Body of pancreas (tissue), 4 donors: ENCODE measurements at places on chromosomes 11 and 22. TPM values are rescaled to one million over a fixed set of nuclear protein-coding genes. Genes with fewer than 3 reads are reported as not detected.

Gene SLC37A2
- total RNA-seq, result 2.0 TPM

Gene SMTNL1
- not detected for total RNA-seq

Gene RAC2
- 4.3 TPM for total RNA-seq

Gene CCDC89
- total RNA-seq, result not detected

Gene OTOG
- not detected for total RNA-seq

Gene CNGA4
- not detected for total RNA-seq

Gene MAML2
- 9.9 TPM for total RNA-seq

Gene NAV2
- 26.4 TPM for total RNA-seq

Gene RIMBP3B
- not detected for total RNA-seq

Gene TPBGL
- total RNA-seq, result not detected

Gene OR51B2
- total RNA-seq, result 0.78 TPM

Gene CYP2R1
- total RNA-seq, result 7.6 TPM

Gene VPREB1
- total RNA-seq, result not detected

Gene GPR137
- 19.4 TPM for total RNA-seq

Gene FAM180B
- total RNA-seq, result not detected

Gene SOX10
- not detected for total RNA-seq

DNA sequence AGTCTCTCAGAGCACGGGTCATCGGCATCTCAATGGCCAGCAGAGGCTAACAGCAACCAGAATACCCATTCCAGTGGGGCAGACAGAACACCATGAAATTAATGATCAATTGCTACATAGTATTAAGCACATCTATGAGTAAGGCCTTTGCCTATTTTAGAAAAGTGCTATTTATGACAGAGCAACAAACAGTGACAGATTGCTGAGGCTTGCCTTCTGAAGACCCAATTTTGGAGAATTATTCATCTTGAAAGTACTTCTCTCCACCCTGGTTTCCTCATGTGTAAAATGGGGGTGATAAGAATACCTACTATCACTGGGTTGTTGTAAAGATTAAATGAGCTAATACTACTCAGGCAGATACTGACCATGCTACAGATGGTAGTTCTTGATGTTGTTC is 232.7 kb downstream of the TENM4 start:
- no peak for DNase-seq

- peak; percentile 2 for DNase-seq
Observed at GRCh38 chr11:3104961-3105790, 48.0 kb upstream of the CARS1 start.

- no peak for DNase-seq
Observed at GRCh38 chr11:104763930-104764709, 134.1 kb downstream of the CASP12 start.

GRCh38 chr11:110704210-110704864 is 7.9 kb downstream of the ARHGAP20 start:
- no peak for DNase-seq

DNA sequence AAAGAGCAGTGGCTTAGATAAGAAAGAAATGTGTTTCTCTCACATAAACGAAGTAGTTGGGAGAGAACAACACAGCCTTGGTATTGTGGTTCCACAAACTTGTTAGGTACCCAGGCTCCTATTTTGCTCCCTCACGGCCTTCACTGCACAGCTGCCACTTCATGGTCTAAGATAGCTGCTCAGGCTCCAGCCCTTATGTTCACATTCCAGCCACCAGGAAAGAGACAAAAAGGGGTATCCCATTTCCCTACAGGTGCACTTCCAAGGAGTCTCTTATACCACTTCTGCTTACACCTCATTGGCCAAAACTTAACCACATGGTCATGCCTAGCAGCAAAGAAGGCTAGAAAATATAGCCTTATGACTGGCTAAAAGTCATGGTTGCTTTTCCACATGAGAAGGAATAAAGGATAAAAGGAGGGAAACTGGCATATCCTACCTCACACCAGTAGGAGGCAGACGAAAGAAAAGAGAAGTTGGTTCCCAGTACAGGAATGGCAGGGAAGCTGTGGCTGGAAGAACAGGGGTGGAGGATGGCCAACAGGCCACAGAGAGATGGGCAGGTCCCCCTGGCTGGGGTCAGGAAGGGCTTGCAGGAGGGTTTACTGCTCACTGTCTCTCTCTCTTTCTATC is 5.4 kb upstream of the HDHD5 start:
- no peak for DNase-seq

- DNase-seq, result peak; percentile 58
Observed at GRCh38 chr11:45848654-45849081, 1.4 kb downstream of the CRY2 start.

GRCh38 chr11:64436000-64436399 is 77.0 kb downstream of the RPS6KA4 start:
- DNase-seq, result no peak

- no peak for DNase-seq
Observed at GRCh38 chr11:94732617-94733281, 35.4 kb upstream of the AMOTL1 start.

- DNase-seq, result no peak
Observed at GRCh38 chr11:115724666-115725065, 220.5 kb upstream of the CADM1 start.

DNA sequence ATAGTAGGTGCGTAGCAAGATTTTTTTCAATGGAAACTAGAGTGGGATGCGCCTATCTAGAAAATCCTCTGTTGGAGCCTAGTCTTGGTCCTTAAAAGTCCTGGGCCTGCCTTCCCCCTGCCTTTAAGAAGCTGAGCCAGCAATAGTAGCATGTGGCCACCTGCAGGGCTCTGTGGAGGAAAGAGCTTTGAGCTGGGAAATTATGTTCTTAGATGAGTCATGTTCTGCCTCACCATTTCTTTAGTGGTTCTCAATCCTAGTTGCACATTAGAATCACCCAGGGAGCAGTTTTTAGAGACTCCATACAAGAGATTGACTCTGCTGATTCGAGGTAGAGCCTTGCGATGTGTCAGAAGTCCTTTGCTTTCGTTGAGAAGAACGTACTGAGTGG is 133.5 kb downstream of the COMMD9 start:
- DNase-seq, result no peak

- no peak for DNase-seq
Observed at GRCh38 chr11:36340897-36341296, 44.8 kb downstream of the PRR5L start.

DNA sequence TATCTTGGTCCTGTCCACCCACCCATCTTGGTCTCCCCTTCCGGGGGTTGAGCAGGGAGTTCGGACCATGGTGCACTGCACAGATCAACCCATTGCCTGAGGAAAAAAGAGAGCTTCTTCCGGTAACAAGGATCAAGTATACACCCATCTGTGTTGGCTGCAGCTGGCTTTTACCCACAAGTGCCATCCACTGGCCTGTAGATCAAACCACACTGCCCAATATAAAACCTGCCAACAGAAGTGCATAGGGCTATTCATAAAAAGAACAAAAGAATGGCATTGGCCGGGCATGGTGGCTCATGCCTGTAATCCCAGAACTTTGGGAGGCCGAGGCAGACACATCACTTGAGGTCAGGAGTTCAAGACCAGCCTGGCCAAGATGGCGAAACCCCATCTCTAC is 94.5 kb downstream of the ZC3H12C start:
- DNase-seq, result no peak

DNA sequence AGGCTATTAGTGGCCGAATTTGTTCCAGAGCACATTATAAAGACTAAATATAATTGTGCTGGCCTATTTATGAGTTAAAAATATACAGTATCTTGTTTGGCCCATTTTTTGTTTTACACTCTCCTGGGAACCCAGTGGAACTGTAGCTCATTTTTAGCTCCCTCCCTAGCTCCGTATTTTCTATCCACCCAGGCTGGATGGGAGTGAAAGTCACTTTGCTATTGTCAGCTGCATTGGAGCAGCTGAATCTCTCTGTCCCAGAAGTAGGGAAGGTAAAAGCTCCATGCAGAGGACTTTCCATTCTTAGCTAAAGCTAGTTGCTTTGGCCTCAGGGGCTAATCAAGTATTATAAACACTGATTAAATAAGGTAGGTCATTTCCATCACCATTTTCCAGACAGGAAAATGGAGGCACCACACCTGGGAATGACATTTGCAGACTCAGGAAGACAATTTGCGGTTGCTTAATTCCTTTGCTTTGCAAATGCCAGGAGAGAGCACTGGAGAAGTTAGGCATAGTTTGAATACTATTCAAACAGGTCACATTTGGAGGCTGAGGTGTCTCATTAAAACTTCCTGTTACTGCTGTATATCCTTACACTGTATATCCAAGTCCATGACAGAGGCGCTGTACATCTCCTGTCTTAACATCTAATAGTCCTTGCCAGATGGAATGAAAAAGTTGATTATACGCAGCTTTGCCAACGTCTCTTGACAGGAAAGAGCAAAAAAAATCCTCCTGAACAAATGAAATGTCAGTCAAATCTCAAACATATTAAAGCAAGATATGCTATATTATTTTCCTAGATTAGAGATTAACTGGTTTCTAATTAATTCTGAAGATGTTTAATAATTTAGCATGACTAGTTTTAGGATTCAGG is 338.1 kb upstream of the KIRREL3 start:
- no peak for DNase-seq

- no peak for DNase-seq
Observed at GRCh38 chr22:46428602-46429324, 93.2 kb downstream of the TRMU start.

GRCh38 chr11:76325185-76325584 is 55.7 kb downstream of the THAP12 start:
- DNase-seq, result no peak

- no peak for DNase-seq
Observed at GRCh38 chr11:11899401-11899800, 57.6 kb downstream of the USP47 start.

DNA sequence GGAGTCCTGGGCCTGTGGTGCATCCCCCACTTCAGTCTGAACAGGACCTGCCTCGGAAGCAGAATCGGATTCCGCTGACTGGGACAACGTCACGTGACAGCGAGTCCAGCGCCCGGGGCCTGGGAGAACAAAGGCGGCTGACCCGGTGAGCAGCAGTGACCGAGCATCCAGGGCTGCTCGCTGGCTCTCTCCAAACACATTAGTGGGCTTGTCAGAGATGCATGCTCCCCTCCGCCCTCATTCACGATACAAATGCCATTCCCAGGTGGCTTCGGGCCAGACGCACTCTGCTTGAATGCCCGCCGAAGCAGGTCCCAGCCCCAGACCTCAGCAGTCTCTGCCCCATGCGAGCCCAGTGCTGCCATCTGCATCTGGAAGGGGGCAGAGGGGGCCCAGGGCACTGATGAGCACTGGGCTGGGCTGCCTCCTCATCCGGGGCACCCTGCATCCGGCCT is 91.0 kb downstream of the WNT7B start:
- peak; percentile 8 for DNase-seq

GRCh38 chr11:98036810-98037209 is 983.9 kb upstream of the CNTN5 start:
- no peak for DNase-seq

- peak; percentile 89 for DNase-seq
Observed at GRCh38 chr22:44697423-44698141, 4.4 kb upstream of the PRR5 start.

- no peak for DNase-seq
Observed at GRCh38 chr22:46448333-46448732, 89.1 kb downstream of the CELSR1 start.

DNA sequence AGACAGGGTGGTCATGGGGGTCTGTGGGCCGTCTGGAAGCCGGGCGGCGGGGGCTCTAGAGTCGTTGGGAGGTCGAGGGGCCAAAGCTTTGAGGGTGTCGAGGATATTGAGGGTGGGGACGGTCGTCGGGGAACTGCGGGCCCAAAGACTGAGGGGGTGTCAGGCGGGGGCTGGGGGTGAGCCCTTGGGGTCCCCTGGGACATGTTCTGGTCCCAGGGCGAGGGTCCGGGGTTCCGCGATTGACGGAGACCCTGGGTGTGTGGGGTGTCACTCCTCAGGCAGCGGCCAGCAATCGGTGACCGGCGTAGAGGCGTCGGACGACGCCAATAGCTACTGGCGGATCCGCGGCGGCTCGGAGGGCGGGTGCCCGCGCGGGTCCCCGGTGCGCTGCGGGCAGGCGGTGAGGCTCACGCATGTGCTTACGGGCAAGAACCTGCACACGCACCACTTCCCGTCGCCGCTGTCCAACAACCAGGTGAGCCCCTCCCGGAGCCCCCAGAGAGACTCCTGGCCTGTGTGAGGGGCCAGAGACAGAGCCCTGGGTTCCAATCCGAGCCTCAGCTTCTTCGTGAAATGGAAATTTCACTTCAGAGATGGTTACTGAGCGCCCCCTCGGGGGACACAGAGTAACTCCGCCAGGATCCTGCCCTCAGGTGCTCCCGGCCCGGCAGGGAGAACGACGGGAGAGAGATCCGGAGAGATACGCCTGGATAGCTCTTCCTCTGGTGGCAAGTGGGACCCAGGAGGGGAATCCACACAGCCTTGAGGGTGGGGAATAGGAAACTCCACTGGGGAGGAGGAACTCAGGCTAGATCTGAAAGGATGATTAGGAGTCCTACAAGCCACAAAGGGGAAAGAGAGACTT is 714 bp downstream of the SDF2L1 start:
- DNase-seq, result peak; percentile 65

DNA sequence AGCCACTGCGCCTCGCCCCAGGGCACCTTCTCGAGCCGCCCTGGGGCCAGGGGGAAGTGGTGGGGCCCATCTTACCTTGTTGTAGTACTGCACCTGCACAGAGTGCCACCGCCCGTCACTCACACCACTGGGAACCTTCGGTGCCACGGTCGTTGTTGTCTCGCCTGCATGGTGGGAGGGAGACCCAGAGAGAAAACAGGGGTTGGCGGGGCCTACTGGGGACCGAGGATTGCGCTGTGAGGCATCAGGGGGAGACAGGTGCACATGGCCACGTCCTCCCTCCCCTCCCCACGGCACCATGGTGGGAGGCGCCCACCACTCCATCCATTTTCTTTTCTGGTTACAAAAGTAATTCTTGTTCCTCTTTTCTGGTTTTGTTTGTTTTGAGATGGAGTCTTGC is 97.8 kb downstream of the TRMU start:
- no peak for DNase-seq

- DNase-seq, result no peak
Observed at GRCh38 chr11:102449651-102450570, 2.7 kb downstream of the TMEM123 start.

- no peak for DNase-seq
Observed at GRCh38 chr11:123547180-123547579, 107.2 kb downstream of the SCN3B start.

DNA sequence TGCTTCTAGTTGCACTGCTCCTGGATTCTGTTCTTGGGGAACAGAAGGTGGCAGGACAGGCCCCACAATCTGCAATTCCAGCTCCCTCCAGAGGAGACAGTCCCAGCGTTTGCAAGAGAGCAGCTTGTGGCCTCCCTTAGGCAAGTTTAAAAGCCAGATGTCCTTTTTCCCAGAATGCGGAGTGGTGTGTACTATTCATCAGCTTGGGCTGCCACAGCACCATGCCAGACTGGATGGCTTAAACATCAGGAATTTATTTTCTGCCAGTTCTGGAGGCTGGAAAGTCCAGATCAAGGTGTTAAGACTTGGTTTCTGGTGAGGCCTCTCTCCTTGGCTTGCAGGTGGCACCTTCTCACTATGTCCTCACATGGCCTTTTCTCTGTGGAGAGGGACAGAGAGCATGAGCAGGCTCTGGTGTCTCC is 11.7 kb downstream of the MIAT start:
- peak; percentile 91 for DNase-seq
